ENCODE measurements at places on chromosomes 13 and 19. TPM values are rescaled to one million over a fixed set of nuclear protein-coding genes. Genes with fewer than 3 reads are reported as not detected.

The CGB1 gene
- not detected for total RNA-seq

DNA sequence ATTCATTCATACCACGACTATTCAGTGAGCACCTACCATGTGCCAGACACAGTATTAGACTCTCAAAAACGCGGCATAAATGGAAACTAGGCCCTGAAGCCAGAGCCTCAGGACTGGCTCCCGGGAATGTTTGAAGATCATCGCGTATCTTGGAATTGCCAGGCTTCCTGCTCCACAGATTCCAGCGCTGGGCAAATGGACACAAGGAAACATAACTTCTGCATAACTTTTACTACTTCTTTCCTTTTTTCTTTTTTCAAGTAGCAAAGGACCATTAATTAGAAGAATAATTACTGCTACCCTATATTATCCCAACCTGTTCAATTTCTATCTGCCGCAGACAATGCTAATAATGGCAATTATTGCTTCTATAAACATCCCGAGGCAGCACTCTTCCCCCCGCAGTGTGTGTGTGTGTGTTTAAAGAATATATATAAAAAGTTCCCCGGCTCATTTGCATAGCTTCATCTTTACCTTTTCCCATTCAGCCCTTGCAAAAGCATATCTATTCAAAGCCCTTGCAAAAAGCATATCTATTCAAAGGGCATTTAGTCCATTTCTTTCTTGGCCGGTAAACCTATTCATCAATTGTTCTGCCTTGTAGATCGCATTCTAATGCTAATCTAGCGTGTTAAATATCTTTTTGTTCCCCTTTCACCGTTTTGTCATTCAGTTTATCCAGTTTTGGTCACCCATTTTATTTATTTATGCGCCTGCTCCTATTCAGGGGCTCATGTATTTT is 6.1 kb downstream of the SOX21 start:
- no peak for DNase-seq

DNA sequence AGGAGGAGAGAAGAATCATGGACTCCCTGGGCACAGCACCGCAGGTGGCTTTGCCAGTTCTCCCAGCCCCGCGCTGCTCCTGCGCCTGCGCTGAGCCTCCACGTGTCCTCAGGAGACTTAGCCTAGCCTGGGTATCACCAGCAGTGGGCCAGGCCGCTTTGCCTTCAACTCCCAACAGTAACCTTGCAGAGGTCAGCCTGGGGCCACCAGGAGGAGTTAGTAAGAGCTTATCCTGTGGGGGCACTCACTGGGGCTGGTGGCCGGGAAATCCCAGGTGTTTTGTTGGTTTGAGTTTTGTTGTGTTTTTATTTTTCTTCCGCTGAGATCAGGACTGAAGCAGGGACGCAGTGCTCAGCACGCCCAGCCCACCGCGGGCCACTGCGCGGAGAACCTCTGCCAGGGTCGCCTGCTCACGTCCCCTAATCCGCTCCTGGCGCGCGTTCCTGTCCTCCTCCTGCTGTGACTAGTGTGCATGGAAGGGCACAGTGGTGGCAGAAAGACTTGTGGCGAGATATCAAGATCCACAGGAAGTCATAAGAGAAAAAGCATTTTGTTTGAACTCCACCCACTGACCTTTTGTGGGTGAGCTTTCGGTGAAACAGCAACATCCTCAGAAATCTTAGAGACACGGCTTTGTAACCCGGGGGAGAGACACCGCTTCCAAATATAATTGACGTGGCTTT is 207.4 kb upstream of the RFC3 start:
- DNase-seq, result peak; percentile 89

DNA sequence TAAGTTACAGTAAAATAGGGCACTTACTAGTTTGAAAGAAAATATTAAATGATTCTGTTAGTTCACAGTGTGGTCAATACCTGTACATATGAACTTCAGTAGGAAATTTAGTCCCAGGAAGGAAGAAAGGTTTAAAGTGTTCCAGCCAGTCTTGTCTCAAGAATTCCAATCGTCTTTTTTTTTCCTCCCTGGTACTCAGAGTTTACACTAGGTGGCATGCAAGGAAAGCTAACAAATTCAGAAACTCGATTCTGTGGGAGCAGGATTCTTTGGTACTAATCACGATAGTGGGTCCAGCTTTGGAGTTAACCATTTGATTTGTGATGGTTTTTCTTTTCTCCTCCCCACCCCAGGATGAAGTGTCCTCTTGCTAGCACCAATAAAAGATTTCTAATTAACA is 43.6 kb downstream of the POLR1D start:
- no peak for DNase-seq

DNA sequence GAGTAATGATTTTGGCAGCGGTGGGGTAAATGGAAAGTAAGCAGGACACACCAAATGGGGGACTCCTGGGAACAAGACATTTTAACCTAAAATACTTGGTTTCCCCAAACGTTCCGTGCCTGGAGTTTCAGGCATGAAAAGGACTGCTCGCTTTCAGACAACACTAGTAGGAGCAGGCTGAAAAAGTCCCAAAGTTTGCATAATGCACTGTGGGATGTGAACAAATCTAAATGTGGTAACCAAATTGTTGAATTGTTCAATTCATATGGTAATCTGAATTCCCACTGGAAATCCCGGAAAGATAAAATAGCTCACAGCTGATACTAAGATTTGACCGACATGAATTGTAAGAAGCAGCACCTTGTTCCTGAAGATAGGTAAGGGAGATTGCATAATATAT is 467.2 kb upstream of the ARGLU1 start:
- DNase-seq, result no peak

GRCh38 chr13:91482427-91482826 is 84.0 kb downstream of the GPC5 start:
- no peak for DNase-seq

GRCh38 chr13:107960301-107960700 is 255.0 kb downstream of the LIG4 start:
- no peak for DNase-seq

DNA sequence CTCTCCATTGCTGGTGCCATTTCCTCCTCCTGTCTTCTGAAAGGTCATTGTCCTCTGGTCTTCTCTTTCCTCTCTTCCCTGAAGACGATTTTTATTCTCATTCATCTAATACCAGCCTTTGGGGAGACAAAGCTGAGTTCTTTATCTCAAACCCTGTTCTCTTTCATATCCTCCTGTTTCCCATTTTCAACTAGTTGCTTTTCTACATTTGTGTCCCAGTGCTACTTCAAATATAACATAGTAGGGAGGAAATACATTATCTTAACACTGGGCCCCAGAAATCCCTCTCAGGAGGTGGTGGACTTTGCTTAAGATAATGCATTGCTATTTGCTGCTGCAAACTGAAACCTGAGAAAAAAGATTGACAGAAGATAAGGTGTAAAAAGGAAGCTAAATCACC is 159.1 kb downstream of the HS6ST3 start:
- DNase-seq, result no peak

GRCh38 chr13:112981451-112981850 is 12.4 kb downstream of the MCF2L start:
- no peak for DNase-seq

DNA sequence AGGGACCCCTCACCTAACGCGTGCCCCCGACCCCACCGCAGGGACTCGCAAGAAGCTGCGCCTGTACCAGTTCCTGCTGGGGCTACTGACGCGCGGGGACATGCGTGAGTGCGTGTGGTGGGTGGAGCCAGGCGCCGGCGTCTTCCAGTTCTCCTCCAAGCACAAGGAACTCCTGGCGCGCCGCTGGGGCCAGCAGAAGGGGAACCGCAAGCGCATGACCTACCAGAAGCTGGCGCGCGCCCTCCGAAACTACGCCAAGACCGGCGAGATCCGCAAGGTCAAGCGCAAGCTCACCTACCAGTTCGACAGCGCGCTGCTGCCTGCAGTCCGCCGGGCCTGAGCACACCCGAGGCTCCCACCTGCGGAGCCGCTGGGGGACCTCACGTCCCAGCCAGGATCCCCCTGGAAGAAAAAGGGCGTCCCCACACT is 4.7 kb upstream of the MYBPC2 start:
- peak; percentile 87 for DNase-seq

DNA sequence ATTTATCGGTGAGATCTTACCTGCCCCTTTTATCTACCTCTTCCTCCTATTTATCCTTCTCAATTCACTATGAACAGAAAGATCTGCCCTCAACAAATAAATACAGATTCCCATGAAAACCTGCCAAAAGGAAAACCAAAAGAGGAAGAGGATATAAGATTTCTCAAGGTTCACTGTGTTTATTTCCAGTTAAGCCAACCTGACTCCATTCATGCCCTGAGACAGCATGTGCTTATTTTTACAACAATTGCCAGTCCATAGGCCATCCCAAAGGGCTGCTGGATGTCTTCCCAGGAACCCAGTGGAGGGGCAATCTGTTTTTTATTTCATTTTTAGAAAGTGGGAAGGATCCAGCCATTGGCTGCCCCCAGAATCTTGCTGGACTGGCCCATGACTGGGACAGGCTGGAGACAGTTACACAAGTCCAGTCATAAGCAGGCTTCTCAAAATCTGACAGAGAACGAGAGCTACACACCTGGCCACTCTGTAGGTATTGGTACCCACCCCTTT is 209.1 kb downstream of the IRS2 start:
- DNase-seq, result no peak

- no peak for DNase-seq
These were observed 90.3 kb upstream of the SLC10A2 start for GRCh38 chr13:103156346-103156998.

DNA sequence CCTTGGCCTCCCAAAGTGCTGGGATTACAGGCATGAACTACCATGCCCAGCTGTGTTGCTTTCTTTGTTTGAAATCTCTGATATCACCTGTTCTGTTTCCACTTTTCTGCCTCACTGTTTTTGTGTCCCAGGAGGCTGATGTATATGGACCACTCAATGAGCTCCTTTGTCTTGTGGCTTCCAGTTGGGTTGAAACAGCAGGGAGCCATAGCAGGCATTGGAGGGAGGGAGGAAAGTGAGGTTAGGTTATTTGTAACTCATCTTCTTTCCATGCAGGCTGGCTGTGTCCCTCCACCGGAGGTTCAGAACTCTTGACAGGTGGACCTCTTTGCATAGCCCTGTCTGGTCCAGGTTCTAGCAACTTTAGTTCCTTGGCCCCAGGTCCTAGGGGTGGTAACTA is 6.1 kb upstream of the CYP4F22 start:
- no peak for DNase-seq

DNA sequence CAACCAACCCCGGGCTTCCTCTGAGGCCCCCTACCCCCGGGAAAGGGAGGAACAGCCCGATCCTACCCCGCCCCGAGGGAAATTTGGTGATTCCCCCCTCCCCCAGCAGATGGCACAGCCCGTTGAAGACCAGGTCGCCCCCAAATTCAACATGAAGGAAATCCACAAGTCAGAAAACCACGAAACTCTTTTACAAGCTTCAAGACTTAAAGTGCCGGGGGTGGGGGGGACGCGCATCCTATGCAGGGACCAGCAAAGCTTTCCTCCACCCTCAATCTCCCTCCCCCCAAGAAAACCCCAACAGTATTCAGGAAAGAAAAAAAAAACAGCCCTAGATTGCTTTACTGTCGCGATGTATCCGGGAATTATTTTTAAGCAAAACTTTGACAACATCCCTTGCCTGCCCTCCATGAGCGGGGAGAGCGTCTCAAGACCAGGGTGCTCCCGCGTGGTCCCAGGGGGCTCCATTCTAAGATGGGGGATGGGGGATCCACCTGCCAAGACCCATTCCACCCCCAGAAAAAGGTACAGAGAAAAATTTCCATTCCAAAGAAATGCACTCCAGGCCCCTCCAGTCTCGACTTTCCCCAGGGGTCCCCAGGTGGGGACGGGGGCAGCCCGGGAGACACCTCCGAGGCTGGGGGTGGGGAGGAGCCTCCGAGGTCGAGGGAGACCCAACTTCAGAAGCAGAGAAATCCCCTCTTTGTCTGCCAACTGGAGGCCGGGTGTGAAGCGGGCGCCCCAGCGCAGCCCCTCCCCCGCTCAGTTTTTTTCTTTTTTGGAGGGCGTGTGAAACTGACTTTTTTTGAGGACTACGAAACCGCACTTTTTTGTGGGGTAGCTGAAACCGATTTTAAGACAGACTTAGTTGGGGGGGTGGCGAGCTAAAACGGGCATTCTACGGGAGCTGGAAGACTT is 1.5 kb downstream of the TCF3 start:
- no peak for DNase-seq

DNA sequence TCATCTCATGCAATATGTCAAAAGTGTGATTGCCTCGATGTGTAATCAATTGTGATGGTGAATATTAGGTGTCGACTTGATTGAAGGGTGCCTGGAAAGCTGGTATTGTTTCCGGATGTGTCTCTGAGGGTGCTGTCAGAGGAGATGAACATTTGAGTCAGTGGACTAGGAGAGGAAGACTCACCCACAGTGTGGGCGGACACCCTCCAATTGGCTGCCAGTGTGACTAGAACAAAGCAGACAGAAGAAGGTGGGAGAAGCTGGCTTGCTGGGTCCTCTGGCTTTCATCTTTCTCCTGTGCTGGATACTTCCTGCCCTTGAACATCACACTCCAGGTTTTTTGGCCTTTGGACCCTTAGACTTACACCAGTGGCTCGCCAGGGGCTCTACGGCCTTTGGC is 15.5 kb upstream of the CABP5 start:
- no peak for DNase-seq

DNA sequence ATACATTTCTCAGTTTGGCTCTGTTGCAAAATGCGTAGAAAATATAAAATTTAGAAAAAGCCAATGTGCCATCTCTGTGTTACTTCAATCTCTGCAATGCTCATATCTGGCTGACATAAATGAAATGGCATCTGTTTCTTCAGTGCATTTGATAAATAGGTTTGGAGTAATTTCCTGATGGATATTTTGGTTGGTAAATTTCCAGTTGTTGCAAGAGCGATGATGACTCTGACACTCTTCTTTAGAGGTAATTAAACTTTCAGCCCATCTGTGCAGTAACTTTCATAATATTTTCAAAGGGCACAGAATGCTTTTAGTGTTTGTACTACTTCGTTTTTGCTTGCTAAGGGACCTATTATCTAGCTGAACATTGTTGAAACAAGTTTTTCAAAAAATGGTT is 1286.4 kb downstream of the PCDH9 start:
- DNase-seq, result no peak

DNA sequence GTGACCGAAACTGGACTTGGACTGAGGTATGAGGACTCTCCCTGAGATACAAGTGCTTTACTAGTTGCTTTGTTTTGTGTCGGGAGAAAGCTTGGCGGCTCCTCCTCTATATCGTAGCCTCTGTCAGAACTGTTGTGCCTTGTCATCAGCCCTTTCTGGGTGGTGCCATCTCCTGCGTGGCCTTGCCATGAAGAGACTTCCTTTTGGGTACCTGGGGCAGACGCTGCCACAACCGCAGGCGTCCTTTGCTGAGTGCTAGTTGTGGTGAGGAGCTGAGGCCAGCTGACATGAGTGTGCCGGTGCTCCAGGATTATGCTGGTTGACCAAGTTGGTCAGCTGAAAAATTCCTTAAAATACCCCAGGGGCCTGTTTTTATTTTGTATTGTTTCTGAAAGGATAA is 124.5 kb downstream of the AKAP11 start:
- DNase-seq, result no peak

DNA sequence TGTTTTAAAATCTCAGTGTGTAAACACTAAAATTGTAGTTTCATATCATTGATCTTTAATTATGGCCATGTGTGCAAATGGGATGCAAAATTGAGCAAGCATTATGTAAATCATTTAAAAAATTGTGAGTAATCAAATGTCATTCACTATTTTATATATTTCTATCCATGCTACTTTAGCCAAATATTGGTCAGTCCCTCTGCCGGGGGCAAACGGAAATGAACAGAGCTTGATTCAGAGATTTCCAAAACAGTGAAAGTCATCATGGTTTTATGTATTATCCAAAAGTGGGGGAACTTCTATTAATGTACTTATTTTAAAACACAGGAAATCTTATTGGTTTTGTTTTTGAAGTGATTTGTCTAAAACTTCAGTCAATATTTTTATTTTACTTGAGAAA is 219.1 kb downstream of the IRS2 start:
- no peak for DNase-seq

All from gastrocnemius medialis (tissue), 4 donors.